ENCODE measurements at places on chromosomes 7 and 10.

DNA sequence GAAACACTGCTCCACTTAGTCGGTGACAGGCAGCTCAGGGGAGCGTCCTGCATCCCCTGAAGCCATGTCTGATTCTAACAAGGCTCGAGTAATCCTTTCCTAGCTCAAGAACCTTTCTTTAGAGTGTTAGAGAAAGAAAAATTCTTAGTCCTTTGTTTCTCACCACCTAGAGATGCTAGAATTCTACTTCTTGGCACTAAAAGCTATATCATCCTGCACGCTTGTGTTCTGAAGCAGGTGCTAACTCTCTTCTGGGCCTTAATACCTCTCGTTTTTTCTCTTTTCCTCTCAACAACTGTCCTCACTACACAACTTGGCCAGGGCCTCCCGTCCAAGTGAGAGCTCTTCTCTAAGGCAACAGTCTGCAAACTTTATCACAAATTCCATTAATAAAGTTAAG lies at the start of gene LYZL2:
TSS of gene LYZL2 (minus strand) at position 101 of the 400 bp plus-strand sequence. CDS start 2,838 bp downstream, outside the sequence.
- no peak for DNase-seq

GRCh38 chr7:14497390-14497789 lies 405.2 kb downstream of the DGKB start:
- DNase-seq, result no peak

GRCh38 chr7:107785926-107786325 lies 17.1 kb downstream of the SLC26A3 start:
- DNase-seq, result no peak

- no peak for DNase-seq
These were observed 9.6 kb upstream of the MYPN start for GRCh38 chr10:68099736-68100135.

- no peak for DNase-seq
These were observed 28.4 kb downstream of the TBC1D12 start for GRCh38 chr10:94430701-94431100.

- no peak for DNase-seq
These were observed 12.7 kb upstream of the VDAC2 start for GRCh38 chr10:75197906-75198305.

DNA sequence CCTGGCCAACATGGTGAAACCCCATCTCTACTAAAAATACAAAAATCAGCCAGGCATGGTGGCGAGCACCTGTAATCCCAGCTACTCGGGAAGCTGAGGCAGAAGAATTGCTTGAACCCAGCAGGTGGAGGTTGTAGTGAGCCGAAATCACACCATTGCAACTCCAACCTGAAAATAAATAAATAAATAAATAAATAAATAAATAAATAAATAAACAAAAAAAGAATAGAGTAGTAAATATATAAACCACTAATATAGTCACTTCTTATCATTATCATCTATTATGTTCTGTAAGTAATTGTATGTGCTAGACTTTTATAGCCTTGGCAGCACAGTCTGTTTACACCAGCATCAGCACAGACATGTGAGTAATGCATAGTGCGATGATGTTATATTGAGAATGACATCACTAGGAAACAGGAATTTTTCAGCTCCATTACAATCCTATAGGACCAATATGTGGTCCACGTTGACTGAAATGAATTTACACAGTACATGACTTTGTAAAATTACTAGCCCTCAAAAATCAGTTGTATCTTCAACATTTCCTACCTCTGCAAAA lies 385.4 kb upstream of the ANKRD30A start:
- no peak for DNase-seq

DNA sequence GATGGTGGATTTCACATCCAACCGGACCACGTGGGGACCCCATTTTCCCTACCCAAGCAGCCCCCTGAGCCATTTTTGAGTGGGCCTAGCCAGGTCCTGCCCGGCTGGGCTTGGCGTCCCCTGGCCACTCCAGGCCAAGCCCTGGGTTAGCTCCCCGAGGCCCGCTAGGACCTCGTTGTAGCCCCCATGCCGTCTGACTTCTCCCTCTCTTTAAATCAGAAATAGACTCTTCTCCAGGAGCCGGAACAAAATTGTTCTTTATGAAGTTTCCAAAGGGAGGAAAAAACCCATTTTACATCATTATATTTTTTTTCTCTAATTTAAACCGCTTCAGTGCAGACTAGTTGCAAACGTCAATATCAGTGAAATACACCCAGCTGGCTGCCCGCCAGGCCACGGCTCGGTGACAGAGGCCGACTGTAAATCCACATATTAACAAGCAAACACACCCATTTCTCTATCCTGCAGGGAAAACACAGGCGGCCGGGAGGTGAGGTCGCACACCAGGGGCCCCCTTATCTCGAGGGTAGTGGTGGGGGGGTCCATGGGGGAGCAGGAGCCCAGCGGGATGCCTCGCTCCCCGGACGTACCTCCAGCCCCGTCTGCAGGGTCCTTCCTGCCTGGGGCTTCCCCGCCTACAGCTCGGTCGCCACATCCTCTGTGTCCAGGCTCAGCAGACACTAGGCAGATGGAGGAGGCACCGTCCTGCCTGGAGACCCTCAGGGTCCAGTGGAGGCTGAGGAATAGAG lies 72.7 kb downstream of the ELFN1 start:
- DNase-seq, result no peak

GRCh38 chr10:72821606-72822005 lies 71.9 kb upstream of the OIT3 start:
- no peak for DNase-seq

DNA sequence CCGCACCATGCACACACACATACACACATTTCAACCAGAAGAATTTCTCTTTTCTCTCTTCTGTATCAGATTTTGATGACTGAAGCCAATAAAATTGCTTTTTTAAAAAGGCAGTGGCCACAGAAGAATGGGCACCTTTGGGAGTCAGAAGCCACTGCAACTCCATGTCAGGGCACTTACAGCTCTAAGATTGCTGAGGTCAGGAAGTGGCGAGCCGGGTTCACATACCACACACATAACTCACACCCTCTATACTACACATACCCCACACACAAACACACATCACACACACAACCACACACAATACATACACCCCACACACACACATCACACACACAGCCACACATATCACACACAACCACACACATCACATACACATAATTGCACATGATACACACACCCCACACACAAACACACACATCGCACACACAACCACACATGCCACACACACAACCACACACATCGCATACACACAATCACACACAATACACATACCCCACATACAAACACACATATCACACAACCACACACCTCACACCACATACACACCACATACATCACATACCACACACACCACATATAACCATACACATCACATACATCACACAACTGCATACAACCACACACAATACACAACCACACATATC lies 31.2 kb downstream of the GPRIN2 start:
- no peak for DNase-seq

DNA sequence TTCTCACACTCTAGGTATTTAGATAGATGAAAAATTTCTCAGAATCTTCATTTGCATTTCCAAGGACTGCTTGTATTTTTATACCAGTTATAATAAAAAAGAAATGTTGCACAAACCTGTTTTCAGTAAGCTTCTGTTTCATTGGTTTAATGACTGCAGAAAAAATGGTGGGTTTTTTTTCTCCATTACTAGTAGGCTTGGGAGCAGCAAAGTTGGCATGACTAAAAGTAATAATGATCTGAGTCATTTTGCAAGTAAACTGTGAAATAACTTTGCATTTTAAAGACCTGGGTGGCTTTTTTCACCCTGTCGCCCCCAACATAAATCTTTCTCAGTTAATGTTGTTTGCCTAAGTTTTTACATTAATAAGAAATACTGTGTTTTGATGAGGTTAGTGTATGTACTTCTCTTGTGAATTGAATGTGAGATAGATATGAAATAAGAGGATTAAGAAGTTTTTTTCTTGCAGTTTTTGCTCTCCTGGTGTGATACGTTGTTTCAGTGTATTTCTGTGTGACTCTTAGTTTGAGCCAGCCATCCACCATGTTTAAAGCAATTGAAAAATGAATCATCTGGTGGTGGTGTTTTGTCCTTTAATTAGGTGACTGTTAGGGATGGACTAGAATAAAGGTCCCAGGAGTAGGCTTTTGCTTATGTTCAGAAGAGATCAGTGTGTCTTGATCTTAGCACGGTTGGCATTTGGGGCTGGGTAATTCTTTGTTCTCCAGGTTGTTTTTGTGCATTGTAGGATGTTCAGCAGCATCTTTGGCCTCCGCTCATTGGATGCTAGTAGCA lies 1.8 kb downstream of the GNAI1 start:
- no peak for DNase-seq

- DNase-seq, result no peak
These were observed 3.7 kb upstream of the DPYSL4 start for GRCh38 chr10:132183046-132183445.

GRCh38 chr10:60377955-60378354 lies 11.7 kb downstream of the ANK3 start:
- no peak for DNase-seq

DNA sequence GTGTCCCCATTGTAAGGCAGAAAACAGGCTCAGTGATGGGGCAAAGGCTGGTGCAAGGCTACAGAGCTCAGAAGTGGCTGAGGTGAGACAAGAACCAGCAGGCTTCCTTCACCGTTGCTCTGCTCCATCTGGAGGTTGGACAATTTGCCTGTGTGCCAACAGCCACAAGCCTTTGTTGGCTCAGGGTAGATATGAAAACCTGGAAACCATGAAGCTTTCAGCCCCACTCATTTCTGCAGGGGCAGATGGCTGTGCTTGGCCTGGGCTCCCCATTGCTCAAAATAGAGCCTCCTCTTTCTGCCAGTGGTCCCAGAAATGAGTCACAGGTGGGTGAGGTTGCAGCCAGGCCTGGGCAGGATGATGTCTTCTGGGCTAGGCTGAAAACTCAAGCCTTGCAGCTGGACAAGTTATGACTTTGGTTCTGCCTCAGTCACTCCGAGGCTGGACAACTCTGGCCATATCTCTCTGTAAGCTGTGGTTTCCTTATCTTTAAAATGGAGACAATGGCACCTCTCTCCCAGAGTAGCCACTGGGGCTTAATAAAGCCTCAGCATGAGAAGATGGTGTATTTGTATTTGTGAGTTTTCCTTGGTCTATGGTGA lies 12.2 kb upstream of the ZNF273 start:
- DNase-seq, result no peak

- DNase-seq, result peak; percentile 1
These were observed 41.2 kb upstream of the ACSL5 start for GRCh38 chr10:112332509-112333228.

DNA sequence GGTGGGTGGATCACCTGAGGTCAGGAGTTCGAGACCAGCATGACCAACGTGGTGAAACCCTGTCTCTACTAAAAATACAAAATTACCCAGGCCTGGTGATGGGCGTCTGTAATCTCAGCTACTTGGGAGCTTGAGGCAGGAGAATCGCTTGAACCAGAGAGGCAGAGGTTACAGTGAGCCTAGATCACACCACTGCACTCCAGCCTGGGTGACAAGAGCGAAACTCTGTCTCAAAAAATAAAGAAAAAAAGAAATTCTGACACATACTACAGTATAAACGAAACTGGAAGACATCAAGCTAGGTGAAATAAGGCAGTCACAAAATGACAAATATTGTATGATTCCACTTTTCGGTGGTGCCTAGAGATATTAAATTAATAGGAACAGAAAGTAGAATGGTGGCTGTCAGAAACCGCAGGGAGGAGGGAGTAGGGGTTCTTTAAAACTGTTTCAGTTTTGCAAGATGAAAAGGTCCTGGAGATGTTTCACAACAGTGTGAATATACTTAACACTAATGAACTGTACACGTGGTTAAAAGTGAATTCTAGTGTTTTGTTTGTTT lies 23.2 kb downstream of the PILRA start:
- DNase-seq, result no peak

DNA sequence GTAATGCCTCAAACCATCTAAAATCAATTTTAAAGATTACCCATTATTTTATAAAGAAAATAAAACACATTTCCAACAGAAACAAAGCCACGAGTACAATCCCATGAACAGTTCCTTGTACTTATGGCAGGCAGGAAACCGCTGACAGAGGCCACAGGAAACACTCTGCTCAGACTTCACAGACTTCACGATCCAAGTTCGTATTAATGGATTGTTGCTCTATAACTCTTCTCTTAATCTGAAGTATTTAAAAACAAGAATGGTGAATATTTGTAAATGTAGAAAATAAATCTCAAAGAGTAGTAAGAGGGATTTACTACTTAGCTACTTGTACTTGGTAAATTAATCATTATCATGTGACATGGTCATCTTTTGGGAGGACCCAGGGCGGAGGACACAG lies 78.3 kb downstream of the SNX10 start:
- DNase-seq, result no peak

DNA sequence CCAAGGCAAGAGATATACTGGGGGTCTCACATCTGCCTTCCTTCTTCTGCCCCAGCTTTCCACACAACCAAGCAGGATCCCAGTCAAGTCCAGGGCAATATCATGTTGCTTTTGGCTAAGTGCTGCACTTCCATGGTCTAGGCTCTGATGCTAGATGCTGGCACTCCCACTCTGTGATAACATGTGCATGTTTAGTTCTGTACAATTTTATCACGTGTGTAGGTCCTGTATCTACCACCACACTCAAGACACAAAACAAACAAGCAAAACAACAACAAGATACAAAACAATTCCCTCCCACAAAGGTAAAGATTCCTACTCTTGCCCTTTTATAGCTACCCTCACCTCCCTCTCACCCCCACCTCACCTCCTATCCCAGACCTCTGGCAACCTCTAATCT lies 105.6 kb upstream of the HABP2 start:
- DNase-seq, result no peak

DNA sequence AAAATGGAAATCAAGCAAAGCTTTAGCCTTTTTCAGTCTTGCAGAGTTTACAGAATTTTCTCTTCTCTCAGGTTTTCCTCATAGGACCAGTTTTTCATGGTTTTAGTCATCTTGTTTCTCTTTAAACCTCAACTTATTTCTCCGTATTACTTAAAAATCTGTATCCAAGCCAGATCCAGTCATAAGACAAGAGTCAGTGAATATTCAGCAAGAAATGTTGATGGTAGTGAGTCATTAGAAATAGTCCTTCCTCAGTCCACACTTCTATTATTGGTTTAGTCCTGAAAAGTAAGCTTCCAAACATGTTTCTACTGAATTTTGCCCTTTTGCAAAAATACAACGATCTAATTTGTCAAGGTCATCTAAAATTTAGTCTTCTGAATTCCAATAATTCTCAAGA lies 107.0 kb downstream of the VIM start:
- no peak for DNase-seq

Data from NCI-H1048 (cell line).